ENCODE measurements at places on chromosomes 3 and 15. TPM values are rescaled to one million over a fixed set of nuclear protein-coding genes. Genes with fewer than 3 reads are reported as not detected.

The POLR2H gene
- total RNA-seq, result 327 TPM

The TRIM42 gene
- not detected for total RNA-seq

The NPHP3 gene
- 15.4 TPM for total RNA-seq

The CASR gene
- not detected for total RNA-seq

The KATNBL1 gene
- total RNA-seq, result 29.8 TPM

The LRRK1 gene
- total RNA-seq, result 12.4 TPM

The OXTR gene
- total RNA-seq, result 1.5 TPM

The CYFIP1 gene
- 96.8 TPM for total RNA-seq

The PPARG gene
- 2.6 TPM for total RNA-seq

The NCEH1 gene
- total RNA-seq, result 49.9 TPM

Data from HT1080 (cell line).